ENCODE measurements at places on chromosomes 6 and 20.

- DNase-seq = no peak
Observed at GRCh38 chr6:28001751-28002150, 44.7 kb downstream of the OR2B6 start.

DNA sequence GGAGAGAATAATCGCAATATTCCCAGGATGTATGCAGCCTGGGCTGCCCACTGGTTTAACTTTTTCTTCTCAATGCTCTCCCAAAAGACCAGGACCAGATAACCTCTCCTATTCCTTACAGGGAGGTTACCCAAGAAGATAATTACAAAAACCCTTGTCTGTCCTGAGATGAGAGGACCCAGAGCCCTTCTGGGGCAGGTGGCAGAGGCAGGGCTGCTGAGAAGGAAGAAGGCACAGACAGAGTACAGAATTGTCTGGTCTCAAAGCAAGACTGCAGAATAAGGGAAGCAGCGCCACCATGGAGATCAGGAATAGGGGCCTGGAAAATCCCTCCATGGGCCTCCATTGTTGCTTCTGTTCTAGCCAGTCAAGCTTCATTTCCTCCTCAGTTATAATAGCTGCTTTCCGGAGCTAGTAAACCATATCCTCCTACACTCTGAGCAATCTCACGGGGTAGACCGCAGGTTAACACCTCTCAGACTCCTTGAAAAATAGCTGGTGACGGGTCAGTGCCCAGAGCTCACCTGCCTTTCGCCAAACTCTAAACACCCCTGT is 463 bp upstream of the HLA-DMB start:
- DNase-seq = no peak

DNA sequence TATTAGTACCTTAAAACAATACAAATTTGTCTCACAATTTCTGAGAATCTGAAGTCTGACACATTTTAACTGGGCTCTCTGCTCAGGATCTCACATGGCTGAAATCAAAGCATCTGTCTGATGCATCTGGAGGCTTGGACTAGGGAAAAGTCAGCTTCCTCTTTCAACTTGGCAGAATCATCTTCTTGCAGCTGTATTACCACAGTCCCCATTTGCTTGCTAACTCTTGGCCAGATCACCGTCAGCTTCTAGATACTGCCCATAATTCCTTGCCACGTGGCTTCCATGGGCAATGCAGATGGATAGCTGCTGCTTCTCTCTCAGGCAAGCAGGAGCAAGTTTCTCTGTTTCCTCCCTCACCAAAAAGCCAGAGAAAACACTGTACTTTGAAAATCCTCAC is 1106.4 kb upstream of the CITED2 start:
- no peak for DNase-seq

- DNase-seq = no peak
Observed at GRCh38 chr6:137658287-137658686, 164.1 kb upstream of the OLIG3 start.

- DNase-seq = no peak
Observed at GRCh38 chr6:104689551-104690205, 170.0 kb downstream of the HACE1 start.

GRCh38 chr6:13267142-13267651 is 61.1 kb downstream of the TBC1D7 start:
- no peak for DNase-seq

GRCh38 chr6:8269872-8270454 is 165.4 kb downstream of the SLC35B3 start:
- no peak for DNase-seq

GRCh38 chr6:135922174-135922573 is 70.7 kb downstream of the PDE7B start:
- DNase-seq = no peak

DNA sequence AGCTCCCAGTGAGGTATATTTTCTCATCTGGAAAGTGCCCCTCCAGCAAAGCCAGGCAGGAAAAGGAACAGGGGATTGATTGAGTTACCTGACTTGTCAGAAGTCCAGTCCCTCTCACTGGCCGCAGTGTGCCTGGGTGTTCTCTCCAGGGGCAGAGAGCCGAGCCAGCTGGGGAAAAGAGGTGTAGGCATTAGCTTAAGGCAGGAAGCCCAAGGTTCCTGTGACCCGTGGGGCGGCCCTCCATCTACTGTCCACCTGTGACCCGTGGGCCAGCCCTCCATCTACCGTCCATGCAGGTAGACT is 2.7 kb downstream of the PSMG4 start:
- DNase-seq = no peak

- no peak for DNase-seq
Observed at GRCh38 chr20:61748376-61748775, 317.3 kb downstream of the TAF4 start.

- no peak for DNase-seq
Observed at GRCh38 chr6:147677647-147678046, 169.2 kb downstream of the SAMD5 start.

DNA sequence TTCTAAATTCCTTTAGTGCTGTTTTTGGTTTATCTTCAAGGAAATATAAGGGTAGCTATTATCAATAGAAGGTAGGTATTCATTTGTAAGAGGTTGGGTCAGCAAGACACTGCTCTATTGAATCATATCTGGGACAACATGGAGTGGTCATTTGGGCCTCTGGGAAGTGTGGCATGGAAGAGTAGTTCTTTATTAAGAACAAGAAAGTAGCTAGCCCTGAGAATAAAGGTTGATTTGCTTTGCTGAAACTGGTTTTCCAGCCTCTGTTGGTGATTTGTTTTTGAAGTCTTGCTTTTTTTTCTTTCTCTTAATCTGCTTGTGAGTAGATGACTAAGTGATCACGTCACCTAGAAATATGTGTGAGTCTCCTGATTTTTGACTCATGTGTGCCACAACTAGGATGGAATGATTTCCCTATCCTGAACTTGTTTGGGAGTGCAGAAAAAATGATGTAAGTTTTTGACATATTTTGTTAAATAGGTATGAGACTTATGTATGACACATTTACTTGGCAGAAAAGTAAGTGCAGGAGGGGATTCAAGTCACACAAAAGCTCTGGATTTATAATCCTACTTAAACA is 381.8 kb downstream of the CENPW start:
- DNase-seq = no peak

DNA sequence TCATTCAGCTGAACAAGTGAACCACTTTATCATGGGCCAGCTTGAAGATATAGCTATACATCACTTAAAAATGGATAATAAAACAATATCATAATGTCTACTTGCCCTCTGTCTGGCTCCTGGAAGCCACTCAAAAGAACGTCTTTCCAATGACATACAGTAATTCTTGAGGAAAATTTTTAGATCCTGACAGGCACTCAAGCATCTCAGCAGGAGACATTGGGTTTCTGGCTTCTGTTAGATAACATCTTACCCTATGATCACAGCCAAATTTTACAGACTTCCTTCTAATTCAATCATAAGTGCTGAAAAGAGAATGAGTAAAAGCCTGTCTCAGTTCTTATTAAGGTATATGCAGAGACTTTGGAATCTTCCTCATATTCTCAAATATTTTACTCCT is 330 bp downstream of the CGA start:
- no peak for DNase-seq

GRCh38 chr6:155958550-155958949 is 502.9 kb upstream of the NOX3 start:
- DNase-seq = no peak

DNA sequence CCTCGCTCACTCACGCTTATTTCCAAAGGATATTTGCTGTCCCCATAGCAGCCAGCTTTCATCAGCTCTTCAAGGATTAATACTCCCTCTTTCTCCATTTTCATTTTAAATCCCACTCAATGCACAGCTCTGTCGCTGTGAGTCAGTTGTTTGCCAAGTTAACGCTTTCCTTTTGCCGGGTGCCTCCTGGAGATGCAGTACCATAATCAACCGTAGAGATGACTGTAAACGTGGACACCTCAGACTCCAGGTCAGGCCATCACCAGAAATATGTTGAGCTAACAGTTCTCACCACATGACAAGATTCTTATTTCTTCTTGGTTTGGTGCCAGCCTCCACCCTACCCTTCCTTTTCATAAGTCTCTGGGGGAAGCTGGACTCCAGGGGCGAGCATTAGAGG is 66.6 kb upstream of the TAB2 start:
- DNase-seq = no peak

GRCh38 chr6:16244869-16245451 is 6.6 kb downstream of the GMPR start:
- DNase-seq = no peak

GRCh38 chr6:44966449-44967092 is 361.6 kb upstream of the RUNX2 start:
- no peak for DNase-seq

GRCh38 chr6:37994223-37994622 is 174.7 kb downstream of the ZFAND3 start:
- DNase-seq = no peak

- no peak for DNase-seq
Observed at GRCh38 chr6:112018619-112019416, 35.1 kb upstream of the CCN6 start.

- DNase-seq = no peak
Observed at GRCh38 chr6:71310261-71310660, 21.6 kb downstream of the OGFRL1 start.

DNA sequence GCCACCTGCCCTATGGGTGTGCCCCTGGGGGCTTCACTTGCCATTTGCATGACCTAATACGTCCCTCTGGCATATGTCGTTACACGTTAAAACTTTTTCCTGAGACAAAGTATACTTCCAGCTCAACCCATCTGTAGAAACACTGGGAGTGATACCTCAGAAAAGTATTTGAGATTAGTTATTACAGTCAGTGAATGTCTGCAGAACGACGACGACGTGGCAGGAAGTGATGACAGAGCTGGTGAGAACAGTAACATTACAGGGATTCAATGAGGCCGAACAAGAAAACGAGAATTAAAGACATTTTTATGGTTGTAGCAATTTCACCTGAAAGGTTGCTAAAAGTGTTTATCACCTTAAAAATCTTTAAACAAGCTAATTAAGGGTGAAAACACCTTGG is 40.2 kb downstream of the SASH1 start:
- DNase-seq = no peak

- no peak for DNase-seq
Observed at GRCh38 chr6:122429323-122429722, 29.9 kb downstream of the HSF2 start.

DNA sequence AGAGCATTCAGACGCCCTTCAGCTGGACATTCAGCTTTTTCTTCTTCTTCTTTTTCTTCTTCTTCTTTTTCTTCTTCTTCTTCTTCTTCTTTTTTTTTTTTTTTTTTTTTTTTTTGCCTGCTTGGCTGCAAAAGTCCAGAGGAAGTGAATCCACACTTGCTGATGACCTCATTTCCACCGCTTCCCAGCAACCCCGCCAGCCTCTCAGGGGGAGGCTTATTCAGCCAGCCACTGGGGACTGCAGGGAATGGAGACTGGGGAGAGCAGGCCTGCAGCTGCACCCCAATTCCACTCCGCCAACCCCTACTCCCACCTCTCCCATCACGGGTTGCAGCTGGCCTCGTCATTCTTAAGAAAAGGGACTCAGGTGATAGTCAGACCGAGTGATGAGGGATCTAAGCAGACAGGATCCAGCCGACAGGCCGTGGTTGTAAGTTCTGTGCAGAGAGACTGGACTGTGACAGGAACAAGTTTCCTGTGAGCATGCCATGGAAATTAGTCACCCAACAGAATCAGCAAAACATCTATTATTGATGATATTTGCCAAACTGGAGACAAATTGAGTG is 59.0 kb upstream of the QKI start:
- DNase-seq = no peak

- DNase-seq = no peak
Observed at GRCh38 chr6:38169977-38170526, 350.5 kb downstream of the ZFAND3 start.

GRCh38 chr6:21596949-21597682 is 3.6 kb downstream of the SOX4 start:
- no peak for DNase-seq

DNA sequence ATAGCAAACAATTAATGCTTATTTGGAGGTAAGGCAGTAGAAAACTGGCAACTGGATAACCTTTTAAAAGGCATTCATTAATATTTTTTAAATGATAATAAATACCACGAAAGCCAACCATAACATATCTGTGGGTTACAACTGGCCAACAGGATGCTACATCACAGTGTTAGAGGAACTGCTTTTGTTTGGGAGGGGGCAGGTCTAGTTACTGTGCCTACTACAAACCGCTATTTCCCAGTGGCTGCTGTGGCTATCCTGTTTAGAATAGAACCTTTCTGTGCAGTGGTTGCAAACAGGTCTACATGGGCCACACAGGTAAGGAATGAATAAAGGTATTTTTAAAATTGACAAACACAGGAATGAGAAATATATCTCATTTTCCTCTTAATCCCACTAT is 976 bp downstream of the PIGT start:
- DNase-seq = no peak

GRCh38 chr20:47698142-47698541 is 87.1 kb downstream of the SULF2 start:
- DNase-seq = no peak

DNA sequence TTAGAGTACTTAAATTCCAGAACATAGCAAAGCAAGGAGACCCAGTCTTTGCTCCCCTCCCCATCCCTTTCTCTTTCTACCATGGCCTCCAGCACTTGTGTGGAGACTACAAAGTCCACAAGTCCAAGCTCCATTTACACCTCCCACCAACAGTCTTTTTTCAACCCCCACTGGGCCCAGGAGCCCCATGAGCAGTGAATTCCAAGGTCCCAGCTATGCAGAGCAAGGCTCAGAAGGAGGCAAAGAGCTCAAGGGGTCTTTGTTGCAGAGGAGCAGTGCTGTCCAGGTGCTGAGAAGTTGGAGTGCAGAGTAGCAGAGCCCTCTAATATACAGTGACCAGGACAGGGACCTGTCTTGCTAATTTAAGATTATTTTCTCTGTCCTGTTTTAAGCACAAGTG is 9.0 kb downstream of the PAK5 start:
- peak; percentile 5 for DNase-seq

- DNase-seq = no peak
Observed at GRCh38 chr6:67127041-67127440, 1420.0 kb upstream of the EYS start.

DNA sequence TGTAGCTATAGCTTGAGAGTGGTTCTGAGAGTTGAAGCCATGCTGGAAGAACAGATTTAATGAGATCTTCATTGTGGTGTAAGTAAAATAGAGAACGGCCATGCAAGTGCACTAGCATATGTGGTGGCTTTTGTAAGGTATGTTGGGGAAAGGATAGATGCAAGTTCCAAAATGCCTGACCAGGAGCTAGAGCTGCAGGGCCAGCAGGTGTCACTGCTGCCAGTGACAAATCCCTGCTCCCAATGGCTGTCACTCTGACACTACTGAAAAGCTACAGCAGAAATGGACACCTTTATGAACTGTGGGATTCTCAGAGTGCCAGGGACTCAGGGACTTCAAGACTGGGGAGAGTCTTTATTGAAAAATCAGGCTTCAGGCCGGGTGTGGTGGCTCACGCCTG is 23.1 kb upstream of the VIP start:
- no peak for DNase-seq

GRCh38 chr20:59831024-59831915 is 102.2 kb downstream of the SYCP2 start:
- no peak for DNase-seq

- peak; percentile 15 for DNase-seq
Observed at GRCh38 chr20:5127204-5127858, 523 bp downstream of the CDS2 start.

GRCh38 chr6:143064271-143064670 is 3.6 kb downstream of the AIG1 start:
- DNase-seq = no peak
